ENCODE measurements at places on chromosomes 7 and 10.

GRCh38 chr7:36129048-36129534 is 24.0 kb upstream of the EEPD1 start:
- no peak for DNase-seq

GRCh38 chr10:70267161-70267933 is 16.5 kb downstream of the NPFFR1 start:
- DNase-seq, result peak; percentile 16

GRCh38 chr7:135661311-135662122 is 797 bp upstream of the STMP1 start:
- DNase-seq, result no peak

DNA sequence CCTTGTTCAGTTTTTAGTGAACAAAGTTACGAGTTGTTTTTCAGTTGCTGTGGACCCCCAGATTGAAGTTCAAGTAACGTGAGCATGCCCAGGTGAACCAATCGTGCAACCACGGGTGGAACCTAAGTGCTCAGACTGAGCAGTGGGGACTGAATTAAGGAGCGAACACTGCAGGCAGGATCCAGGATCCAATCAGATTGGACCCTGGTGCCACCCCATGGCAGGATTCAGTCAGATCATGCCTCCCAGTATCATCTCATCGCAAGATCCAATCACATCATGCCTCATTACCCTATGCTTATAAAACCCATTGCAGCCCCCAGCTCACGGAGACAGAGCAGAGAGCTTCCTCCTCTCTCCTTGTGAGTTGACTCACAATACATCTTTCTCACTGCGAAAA is 80.9 kb downstream of the PFKFB3 start:
- DNase-seq, result no peak

DNA sequence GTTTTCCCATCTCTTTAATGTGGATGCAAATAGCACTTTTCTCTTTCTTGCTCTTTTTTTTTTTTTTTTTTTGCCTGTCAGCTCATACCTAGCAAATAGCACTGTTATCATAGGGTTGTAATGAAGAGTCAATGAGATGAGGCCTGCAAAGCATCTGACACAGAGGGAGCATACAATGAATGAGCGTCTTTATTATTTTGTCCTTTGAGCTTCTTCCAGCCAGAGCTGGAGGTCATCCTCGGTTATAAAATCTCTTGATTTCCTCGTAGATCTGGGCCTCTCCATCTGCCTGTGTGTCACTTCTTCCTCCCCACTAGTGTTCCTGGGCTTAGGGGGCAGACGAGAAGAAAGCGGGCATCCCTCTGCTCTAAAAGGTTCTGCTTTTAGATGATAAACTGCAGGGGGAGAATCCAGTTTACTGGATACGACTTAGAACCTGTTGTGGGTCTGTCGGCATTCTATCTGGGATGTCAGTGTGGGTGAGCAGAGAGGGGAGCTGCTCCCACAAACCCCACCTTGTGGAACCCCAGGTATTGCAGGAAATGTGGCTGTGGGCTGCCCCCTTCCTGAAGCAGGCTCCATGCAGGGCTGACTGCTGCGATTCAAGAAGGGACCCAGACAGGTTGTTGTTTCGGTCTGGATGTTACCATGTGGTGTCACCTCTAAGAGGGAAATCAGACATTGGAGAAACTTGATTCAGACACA is 135.8 kb upstream of the GPR26 start:
- DNase-seq, result no peak

DNA sequence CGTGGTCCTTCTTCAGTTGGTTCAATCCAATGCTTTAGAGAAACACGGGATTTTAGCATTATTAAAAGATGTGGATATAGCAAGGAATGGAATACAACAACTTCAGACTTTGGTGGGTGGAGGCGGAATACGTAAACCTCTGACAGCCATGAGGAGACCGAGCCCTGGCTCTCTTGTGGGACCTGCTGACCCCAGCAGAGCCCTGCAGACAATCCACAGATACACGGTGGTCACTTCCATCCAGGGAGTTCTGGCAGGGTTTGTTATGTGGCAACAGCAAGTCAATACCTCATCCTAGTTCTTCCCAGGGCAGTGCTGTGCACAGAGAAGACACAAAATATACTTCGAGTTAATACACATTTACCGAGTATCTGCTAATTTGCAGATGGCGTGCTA is 118.5 kb upstream of the DIP2C start:
- DNase-seq, result no peak

DNA sequence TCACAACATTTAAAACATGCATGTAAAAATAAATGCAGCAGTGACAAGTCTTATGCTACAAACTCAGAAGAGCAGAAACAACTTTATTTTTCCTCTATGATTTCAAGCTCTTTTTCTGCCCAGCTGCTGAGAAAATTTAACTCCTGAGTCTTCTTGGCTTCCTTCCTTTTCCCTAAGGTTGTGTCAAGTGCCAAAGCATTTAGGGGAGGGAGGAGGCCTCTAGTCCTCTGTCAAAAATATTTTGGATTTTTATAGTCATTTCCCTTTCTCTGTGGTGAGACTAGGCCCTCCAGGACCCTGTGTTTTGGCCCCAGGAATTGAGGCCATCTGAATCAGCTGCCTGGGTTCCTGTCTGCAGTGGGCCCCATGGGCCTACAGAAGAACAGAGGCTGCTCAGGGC is 11.0 kb upstream of the PILRB start:
- no peak for DNase-seq

DNA sequence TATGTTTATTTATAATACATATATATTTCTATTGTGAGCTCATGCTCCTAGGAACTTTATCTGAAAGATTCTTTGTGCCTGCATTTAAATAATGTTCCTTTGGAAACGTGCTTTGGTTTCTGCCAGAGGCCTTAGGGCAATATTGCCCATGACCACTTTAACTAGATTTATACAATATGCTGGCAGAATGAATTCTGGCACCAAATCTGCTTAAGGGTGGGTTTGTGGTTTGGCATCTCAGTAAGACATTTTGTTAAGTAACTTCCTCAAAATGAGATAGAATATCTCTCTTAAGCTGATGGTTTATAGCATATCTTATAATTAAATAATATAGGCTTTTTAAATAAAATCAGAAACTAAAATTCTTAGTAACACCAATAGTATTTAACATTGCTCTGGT is 252.9 kb downstream of the RNLS start:
- no peak for DNase-seq

DNA sequence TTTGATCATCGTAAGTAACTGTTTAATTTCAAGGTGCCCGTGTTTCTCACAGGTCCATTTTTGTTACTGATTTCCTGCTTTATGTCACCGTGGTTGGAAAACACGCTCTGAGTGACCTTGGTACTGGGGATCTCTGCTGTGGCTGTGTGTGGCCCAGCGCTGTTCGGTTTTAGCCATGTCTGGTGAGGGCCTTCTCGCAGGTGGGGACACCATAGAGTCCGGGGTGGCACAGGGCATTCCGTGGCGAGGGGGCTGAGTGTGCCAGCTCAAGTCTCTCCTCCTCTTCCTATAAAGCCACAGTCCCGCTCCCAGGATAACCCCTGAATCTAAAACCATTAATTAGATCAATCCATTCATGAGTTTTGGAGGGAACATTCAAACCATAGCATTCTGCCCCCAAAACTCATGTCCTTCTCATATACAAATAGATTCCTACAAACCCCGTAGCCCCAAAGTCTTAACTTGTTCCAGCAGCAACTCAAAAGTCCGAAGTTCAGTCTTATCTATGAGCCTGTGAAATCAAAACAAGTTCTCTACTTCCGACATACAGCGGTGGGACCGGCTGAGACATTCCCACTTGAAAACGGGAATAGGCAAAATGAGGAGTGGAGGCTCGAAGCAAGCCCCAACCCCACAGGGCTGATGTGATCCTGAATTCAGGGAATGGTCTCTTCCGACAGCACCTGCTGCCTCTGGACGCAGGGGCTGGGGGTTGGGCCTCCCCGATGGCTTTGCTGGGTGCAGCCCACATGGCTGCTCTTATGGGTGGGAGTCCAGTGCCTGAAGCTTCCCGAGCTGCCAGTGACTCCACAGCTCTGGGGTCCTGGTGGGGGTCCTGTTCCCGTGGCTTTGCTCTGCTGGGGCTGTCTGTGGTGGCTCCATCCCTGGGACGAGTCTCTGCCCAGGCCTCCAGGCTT is 55.0 kb upstream of the NKX6-2 start:
- no peak for DNase-seq

GRCh38 chr7:153445641-153446040 is 606.6 kb upstream of the DPP6 start:
- DNase-seq, result no peak

- DNase-seq, result no peak
Measured at GRCh38 chr7:69739190-69739589, 140.9 kb downstream of the AUTS2 start.

DNA sequence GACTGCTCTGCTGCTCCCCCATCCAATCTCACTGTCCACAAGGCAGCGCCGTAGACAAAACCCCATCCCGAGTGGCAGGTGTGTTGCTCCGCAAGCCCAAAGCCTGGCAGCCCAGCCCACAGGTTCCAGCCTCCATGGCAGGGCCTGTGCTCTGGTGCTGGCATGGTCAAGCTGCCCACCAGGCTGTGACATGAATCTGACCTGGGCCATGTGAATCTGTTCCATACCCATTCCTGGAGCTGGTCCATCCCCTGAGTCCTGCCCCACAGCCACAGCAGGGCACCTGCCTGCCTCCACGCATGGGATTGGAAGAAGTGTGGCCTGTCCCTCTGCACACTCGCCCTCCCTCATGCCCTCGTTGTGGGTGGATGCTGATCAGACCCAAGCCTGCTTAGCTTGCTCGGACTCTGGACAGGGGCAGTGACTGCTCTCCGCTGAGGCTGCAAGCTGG is 128.8 kb downstream of the PTPN20 start:
- DNase-seq, result no peak

- DNase-seq, result no peak
Measured at GRCh38 chr10:86981716-86982115, 13.4 kb downstream of the ADIRF start.

- no peak for DNase-seq
Measured at GRCh38 chr7:122161628-122162027, 17.6 kb upstream of the AASS start.

DNA sequence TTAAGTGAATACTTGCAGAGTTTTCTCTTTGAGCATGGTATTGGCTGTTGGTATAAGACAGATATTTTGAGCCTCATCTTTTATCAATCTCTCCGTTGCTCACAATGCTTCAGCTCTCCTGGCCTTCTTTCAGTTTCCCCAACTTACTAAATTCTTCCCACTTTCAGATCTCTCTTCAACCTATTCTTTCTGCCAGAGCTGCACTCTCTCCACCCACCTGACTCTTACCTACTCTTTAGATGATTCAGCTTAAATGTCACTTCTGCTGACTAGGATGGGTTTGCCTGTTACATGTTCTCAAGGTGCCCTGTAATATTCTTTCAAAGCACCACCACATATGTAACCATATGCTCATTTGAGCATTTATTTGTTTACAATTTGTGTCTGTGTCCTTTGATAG is 1.6 kb downstream of the EXOSC1 start:
- DNase-seq, result no peak

GRCh38 chr7:22443370-22444180 is 56.4 kb downstream of the STEAP1B start:
- DNase-seq, result no peak

- no peak for DNase-seq
Measured at GRCh38 chr10:63197344-63198092, 64.4 kb downstream of the NRBF2 start.

GRCh38 chr7:28688174-28688573 is 270.0 kb downstream of the TRIL start:
- no peak for DNase-seq

DNA sequence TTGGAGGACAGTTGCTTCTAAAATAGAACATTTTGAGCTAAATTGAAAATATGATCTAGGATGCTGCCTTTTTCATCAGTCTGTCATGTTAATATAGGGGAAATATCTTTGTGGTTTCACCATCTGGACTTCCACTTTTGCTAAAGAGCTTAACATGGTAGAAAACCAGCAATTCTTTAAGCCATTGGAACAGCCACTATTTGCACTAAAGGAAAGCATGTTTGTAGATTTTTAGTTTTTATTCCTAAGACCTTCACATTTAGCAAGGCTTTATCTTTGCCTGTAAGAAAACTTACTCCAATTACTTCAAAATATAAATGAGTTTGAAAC is 291.0 kb downstream of the RNLS start:
- no peak for DNase-seq

DNA sequence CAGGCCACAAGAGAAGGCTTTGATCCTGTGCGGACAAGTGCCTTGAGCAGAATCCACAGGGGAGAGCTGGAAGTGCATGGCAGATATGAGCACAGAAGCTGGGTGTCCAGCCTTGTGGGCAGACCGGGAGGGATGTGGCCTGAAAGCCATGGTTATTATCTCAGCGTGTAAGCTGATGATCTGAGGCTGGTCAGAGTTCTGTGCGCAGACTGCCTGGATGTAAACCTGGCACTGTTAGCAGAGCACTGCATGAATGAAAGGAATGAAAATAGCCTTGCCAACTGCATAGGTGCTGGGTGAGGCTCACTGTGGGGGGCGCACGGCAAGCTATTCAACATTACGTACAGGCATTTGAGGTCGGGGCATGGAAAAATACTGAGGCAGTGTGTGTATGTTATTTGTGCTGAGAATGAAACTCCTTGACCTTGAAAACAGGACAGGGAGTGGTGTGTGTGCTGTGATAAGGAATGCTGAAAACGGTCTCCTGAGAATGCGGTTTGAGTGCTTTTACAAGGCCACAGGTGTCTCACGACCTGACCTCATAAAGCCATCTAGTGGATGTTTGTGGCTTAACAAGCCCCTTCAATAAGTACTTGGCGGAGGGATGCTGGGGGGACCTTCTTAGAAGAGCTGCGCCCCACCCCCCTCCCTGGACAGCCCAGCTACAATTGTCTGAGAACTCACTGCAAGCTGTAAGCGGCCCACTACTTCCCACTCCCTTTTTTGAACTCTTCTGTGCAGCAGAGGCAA is 18.7 kb downstream of the AKR1C1 start:
- no peak for DNase-seq

DNA sequence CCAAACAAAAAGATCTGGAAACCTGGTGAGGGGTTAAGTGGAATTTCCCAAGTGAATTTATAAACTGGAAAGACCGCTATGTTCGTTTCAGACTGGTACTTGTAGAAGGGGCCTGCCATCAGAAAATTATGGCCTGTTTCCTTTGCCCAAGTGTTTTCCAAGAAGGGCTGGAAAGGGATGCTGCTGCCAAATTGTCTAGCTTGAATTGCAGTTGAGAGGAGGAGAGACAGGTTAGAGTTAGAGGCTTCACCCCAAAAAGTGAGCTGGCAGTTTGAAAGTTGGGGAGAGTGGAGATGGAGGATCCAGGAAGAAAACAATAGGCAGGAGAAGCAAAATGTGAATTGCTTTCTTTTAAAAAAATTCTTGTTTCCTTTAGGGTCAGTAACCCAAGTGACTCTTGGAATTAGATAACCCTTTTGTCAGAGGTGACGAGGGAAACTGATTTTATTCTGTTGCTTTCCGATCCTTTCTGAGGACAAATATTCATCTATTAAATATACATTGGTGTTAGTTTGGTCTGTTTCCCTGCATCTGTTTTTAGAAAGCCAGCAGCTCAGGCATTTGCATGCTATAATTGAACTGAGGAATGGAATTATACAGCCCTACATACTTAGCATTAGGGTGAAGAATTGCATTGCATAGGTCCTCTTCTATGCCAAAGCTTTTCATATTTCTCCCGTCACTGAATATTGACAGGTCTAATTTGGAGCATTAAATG is 82.5 kb upstream of the PRR15 start:
- no peak for DNase-seq
